T follicular helper cell (primary cell): ENCODE measurements at places on chromosomes 2 and 18.
A peak's percentile ranks its signal among the peaks of the same experiment; 100 is the strongest.

DNA sequence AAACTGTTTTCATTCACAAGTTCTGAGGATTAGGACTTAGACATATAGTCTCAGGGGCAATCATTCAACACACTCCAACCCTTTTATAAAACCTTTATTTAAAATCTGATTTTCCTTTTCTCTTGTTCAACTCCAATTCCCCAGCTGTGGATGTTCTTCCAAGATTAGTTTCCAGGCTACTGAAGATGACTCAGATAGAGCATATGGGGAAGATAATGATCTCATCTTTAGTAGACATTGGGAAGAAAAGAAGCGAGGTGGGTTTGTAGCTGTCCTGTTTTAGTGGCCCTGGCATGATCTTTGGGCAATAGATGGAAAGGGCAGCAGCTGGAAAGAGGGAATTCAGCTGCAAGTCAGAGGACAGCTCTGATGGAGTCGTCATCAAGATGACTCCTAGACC lies 247.7 kb upstream of the CCDC68 start:
- no peak for DNase-seq

GRCh38 chr2:222978850-222979249 lies 73.1 kb upstream of the KCNE4 start:
- no peak for DNase-seq

DNA sequence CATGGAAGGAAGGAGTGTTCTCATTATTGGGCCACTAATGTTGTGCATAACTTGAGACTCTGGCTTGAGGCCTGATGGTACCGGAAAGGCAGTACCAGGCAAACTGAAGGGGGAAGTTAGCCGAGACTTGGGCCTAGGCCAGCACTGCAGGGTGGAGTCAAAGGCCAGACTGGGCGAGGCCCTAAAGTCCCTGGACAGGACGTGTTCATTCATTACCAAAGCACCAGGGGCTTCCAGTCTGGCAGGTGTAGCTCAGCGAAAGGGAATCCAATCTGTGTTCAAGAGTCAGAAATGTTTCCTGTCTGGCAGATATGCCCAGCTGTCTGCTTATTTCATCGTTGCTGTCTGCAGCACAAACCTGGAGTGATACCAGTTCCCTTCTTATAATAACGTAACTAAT lies 4.7 kb upstream of the ITSN2 start:
- DNase-seq, result no peak

- no peak for DNase-seq
Measured at GRCh38 chr2:171308280-171309054, 125.3 kb downstream of the METTL8 start.

DNA sequence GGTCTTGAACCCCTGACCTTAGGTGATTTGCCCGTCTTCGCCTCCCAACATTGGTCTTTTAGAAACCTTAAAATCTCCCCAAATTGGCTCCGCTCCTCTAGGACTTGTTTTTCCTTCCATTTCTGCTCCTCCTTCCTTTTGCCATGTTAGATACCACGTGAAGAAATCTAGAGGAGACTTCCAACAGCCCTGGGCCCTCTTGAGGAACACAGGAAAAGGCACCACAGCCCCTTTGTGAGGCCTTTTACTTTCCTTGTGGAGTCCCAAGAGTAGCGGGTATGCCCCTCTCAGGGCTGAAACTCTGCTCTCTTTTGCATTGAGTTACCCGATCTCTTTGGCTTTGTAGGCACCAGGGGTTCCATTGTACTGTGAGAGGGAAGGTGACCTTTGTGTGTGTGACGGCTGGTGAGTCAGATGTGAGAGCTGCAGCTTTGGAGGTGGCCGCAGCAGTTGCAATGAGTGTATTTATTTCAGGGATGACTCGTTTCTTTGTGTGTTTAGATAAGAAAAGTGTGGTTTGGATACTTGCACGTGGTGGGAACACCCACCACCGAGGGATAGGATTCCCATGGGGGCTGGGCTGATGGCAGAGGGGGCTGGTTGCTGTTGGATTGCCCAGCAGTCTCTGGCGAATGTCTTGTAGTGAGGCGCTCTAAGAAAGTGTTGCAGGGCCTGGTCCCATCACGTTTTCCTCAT lies 218.4 kb upstream of the HS6ST1 start:
- DNase-seq, result no peak

DNA sequence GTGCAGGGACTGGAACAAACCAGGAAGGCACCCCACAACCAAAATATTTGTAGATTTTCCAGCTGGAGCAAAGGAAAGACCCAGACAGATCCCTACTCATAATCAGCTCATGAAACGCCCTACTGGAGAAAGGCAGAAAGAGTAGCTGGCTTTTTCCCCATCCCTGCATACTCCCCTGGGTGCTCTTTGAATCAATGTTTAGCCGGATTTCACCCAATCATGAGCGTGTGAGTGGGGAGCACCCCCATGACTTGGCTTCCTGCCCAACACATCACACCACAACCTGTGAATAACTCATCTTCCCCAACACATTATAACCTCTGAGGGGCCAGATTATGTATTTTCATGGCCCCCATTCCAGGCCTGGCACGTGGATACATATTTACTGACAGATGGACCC lies 35.1 kb upstream of the SLC14A1 start:
- peak; percentile 39 for DNase-seq

DNA sequence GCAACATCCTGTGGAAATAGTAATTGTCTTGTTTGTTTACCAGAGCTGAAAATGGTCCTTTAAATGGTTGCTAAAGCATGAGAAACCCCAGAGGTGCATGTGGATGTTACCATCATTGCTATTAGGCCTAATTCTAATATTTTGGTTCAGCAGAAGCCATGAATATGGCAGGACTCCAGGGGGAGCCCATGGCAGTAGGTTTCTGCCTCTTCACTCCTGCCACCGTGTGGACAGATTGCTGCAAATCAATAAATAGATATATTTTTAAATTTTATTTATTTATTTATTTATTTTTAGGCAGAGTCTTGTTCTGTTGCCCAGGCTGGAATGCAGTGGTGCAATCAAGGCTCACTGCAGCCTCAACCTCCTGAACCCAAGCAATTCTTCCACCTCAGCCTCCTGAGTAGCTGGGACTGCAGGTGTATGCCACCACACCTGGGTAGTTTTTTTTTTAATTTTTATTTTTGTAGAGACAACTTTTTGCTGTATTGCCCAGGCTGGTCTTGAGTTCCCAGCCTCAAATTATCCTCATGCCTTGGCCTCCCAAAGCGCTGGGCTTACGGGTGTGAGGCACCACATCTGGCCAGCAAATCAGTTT lies 54.9 kb upstream of the CAPN13 start:
- DNase-seq, result peak; percentile 32

DNA sequence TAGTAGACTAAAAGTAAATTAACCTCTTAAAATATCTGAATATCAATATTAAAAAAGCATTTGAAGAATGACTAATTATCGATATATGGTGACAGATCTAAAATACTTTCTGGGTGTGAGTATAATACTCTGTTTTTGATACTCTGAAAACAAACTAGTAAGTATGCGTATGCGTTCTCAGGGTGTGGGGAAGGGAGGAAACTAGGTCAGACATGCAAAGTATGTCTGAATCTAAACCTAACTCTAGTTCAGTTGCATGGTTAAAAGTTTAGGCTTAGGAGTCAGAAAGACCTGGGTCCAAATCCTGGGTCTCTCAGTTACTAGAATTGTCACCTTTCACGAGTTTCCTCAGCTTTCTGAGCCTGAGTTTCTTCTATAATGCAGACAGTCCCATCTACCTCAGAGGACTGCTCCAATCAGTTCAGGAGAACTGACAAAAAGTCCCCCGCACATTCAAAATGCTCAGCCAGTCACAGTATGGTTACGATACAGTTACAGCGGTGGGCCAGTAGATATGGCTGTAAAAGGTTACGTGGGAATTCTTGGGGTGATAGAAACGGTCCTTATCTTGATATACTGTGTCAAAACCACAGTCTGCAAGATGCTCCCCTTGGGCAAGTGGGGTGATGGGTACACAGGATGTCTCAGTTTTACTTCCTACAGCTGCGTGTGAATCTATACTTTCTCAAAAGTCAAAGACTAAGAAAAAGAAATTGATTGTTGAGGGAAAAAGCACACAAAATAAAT lies 29.2 kb downstream of the UNC50 start:
- DNase-seq, result peak; percentile 22

DNA sequence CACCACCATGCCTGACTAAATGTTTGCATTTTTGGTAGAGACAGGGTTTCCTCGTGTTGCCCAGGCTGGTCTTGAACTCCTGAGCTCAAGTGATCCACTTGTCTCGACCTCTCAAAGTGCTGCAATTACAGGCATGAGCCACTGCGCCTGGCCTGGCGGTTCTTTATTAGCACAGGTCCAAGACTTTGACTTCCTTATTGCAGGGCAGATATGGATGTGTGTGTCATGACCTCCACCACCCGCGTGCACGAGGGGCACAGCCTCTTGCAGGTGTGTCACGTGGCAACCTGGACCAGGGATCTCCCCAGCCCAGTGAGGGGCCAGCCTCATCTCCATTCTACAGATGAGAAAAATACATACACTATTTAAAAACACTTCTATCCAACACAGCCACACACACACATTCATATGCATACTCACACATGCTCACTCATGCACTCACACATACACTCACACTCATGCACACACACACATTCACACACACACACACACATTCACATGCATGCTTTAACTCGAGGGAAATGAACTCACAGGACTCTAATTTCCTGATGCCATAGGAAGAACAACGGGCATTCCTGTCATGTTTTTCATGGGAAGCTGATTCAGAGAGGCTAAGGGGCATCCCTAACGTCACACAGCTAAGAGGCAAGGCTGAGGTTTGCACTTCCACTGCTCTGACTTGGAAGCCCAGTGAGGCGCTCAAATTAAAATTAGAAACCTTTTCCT lies 38.8 kb downstream of the RRM2 start:
- no peak for DNase-seq

GRCh38 chr2:219500135-219500534 lies 1.4 kb downstream of the GMPPA start:
- no peak for DNase-seq

DNA sequence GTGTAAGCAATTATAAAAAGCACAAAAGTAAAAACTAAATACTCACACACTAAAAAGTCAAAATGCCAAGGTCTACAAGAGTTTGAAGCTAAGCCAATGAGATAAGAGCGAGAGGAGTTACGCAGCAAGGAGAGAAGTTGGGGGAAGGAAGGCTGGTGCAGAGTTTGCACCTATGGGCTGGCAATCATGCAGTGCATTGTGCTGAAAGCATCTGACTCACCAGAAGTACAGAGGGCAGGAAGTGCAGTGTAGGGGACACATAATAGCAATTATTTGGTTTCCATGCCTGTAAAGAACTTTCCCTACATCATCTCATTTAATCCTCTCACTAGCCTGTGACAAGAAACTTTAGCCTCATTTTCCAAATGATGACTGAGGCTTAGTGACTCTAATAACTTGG lies 142.7 kb upstream of the KYNU start:
- DNase-seq, result no peak

GRCh38 chr2:95121093-95121406 lies 558 bp downstream of the MRPS5 start:
- no peak for DNase-seq

DNA sequence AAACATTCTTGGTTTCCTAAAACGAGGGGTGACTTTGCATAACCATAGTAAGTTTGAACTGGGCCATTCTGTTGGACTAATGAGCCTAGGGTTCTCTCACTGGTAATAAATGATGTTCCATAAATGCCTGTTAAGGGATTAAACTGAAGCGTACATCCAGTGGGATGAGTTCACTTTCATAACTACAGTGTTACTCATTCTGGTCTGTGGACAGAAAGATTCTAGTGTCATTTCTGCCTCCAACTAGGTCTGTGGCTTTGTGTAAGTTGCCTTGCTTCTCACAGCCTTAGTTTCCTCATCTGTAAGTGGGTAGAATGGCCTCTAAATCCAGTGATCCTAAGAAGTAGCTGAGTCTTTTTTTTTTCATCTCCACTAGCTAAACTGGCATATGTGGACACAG lies 1860.6 kb upstream of the PIK3C3 start:
- no peak for DNase-seq

DNA sequence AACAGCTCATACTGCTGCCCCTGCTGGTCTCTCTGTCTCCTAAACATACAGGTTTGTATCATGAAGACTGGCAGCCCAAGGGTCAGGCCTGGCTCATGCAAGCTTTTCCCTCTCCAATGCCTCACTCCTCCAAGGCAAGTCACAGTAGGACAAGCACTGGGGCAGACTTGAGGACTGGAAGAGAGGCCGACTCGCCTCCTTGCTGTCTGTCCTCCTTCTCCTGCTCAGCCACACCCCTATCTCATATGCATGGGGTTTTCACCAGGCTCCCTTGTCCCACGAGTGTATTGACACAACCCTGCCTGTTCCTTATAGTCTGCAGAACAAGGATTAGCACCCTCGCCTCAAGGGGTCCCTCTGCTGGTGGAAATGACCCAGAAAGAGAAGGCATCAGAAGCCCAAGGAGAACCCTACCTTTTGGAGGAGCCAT lies 223.7 kb downstream of the SOX11 start:
- DNase-seq, result no peak
